ENCODE measurements at places on chromosomes 7 and 10.

- no peak for DNase-seq
These were observed 198.8 kb downstream of the GRID1 start for GRCh38 chr10:86167762-86168128.

DNA sequence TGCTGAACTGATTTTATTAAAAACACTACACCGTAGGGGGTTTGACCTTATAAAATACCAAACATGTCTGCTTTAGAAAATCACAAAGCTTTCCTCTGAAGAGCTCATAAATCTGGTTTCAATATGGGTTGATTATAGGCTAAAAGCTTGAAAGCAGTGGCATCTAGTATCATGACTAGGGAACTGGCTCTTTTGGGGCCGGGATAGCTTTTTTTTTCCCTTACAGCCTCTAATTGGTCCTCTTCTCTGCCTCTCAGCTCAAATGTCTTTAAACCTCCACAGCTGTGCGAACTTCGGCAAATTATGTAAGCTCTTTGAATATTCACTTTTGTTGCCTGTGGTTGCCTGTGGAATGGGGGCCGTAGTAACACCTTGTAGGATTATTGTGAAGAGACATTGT is 8.4 kb downstream of the BAMBI start:
- no peak for DNase-seq

GRCh38 chr10:69474742-69475432 is 23.6 kb downstream of the TSPAN15 start:
- no peak for DNase-seq

DNA sequence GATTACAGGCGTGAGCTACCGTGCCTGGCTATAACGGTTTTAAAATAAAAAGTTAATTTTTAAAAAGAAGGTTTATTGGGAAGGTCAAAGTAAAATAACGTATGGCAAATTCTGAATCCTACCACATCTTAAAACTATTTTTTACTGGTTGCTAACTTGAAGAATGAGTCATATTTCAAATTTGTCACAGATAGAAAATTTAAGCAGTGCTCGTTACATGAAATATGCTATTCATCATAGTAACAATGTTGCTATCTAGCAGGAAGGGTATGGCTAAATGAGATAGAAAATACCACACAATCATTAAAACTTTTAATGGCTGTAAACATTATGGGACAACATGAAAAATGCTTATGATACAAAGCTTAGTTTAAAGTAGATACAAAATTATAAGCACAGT is 500.5 kb downstream of the PHTF2 start:
- DNase-seq: no peak

DNA sequence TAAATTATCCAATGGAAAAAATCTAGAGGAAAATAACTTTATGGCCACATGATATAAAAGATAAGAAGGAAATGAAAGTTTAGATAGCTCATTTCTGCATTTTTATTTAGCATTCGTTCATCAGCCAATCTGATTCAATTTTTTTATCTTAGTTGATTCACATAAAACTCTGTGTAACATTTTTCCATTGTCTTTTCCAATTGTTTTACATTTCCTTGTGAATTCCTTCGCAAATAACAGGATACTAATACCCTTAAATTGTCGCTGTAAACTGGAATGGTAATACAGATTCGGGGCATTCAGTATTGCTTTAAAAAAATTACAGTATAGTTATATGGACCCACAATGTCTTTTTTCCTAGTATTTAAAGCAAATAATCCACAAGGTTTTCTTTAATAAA is 136.4 kb downstream of the CUBN start:
- DNase-seq: no peak

DNA sequence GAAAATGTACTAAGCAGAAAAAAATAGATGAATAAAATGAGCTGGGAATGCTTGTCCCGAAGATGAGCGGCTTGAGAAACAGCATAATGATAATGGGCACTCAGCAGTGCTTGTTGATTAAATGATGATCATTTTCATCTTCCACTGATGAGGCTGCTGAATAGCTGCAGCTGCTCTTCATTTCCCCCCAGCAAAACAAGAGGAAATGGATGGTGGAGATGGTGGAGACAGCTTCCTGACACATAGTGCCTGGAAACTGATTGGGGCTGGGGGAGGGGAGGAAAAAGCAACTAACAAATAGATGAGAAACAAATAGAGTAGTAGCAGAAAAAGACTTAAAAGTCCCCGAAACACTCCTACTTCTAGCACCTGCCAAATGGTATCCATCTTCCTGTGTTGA is 41.4 kb downstream of the MRC1 start:
- DNase-seq: no peak

- no peak for DNase-seq
These were observed 58.7 kb upstream of the PRPS1L1 start for GRCh38 chr7:18086165-18087025.

DNA sequence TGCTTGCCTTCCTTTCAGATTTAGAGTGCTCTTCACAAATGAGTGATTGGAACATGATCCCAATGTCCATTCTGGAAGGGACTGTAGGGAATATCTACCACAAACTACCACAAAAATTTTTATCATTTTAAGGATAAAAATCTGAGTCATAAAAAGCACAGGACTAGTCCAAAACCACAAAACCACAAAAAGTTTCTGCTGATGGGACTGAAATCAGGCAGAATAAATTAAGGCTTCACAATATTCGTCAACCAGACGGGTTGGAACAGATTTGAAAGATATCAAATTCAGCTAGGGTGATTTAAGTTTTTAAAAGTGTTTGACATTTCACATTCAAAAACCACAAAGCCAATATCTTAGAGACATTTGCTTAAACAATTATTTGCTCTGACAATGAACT is 100.1 kb upstream of the PTN start:
- no peak for DNase-seq

DNA sequence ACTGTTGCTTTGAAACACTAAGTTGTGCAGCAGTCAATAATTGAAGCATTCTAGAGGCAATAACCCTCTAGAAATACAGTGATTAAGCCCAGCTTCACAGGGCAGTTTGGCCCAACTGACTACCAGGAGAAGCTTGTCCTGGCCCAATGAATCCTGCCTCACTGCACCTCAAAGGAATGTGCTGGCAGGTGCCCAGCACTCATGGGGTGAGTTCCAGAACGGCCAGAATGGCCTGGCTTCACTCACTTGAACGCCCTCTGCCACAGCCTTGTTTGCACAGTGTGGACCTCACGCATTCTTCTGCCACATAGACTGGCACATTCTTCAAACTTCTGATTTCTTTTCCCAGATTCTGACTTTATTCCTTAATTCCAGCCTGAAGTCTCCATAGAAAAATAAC is 6.6 kb upstream of the ITIH2 start:
- no peak for DNase-seq

- no peak for DNase-seq
These were observed 186.4 kb downstream of the MGMT start for GRCh38 chr10:129653428-129653827.

- DNase-seq: no peak
These were observed 134.9 kb downstream of the RAMP3 start for GRCh38 chr7:45292481-45292880.

GRCh38 chr7:42913591-42913990 is 1.7 kb upstream of the C7orf25 start:
- no peak for DNase-seq

- no peak for DNase-seq
These were observed 283.5 kb downstream of the WDR11 start for GRCh38 chr10:121134711-121135110.

DNA sequence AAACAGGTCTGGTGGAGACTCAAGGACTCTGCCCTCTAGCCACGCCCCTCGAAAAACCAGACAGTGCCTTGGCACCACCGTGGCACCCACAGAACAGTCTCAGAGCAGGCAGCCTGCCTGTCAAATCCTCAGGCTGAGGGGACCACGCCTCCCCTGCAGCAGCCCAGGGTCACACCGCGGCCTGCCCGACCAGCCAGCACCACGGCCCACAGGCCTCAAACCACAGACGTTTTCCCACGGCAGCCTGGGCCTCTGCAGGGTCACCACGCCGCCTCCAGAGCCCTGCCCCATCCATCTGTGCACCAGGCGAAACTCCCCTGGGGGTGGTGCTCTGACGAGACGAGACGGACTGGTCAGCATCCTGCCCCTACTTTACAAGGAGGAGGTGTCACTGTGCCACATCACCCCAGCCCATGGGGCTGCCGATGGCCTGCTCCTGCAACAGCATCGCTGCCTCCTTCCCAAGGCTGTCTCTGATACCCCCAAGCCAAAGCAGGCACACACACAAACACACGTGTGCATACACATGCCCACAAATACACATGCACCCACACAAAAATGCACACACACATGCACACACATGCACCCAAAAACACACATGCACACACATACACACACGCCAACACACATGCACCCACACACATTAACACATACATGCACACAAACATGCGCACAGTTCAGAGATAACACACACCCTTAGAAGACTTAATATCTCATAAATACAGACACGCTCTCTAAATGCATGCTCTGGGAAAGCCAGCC is 24.6 kb downstream of the PAPOLB start:
- DNase-seq: no peak

DNA sequence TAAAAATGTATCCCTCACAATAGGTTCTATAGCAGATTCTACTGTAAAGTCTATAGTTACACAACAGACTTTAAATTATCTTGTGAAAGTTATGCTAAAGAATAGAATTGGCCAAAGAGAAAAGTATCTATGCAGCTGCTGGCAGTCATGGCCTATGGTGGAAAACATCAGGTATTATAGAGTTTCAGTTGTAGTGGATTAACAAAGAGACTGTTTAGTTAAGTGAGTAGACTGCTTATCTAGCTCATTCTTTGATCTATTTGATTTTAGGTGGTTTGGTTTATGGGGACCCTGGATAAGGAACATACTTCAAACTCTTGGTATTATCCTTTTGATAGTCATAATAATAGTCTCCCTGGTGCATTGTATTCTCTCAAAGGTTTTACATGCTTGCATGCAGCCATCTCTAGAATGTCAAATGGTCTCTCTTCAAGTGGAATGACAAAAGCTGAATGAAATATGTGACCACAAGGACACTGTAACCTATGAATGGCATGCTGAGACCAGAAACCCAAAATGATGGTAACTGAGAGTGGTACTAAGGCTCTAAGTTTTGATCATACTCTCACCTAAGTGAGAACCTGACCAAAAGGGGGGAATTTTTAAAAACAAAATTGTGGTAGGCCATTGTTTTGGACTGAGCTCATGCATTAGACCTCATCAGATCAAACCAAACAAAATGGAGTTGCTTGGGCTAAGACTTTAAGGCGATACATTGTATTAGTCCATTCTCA is 54.9 kb upstream of the NAMPT start:
- DNase-seq: no peak

DNA sequence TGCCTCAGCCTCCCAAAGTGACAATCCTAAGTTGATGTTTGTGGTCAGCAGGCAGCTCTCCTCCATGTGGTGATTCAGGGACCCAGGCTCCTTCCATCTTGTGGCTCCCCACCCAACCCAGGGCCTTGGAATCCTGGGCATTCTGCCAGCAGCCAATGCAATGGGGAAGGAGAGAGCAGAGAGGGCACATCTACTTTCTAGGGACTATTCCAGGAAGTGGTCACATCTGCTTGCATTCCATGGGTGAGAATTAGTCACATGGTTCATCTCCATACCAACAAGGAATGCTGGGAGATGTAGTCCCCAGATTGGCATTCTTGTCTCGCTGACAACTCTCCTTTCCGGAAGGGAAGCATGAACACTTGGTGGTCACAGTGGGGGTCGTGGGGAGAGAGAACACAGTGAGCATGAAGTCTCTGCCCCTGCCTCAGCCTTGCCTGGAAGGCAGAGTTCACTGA is 9.9 kb upstream of the SRRM3 start:
- DNase-seq: no peak

GRCh38 chr7:127378537-127378936 is 14.0 kb downstream of the ZNF800 start:
- no peak for DNase-seq

DNA sequence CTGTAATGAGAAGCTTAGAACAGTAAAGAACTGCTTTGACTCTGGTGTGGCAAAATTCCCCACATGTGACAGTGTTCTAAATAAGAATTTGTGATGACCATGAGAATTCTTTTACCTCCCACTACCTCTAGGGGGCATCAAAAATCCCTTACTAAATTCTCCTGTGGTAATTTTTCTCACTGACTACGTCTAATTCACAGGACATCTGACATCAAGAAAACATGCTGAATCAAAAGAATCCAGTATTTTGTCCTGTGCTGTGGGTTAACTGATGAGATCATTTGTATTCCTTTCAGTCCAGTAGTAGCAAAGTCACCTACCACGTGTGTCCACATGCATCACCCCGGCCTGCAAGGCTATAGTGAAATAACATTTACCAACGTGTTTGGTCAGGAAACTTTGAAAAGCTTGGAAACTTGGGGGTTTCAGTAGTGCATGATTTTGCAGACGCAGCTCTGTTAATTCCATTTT is 103.8 kb downstream of the ATE1 start:
- DNase-seq: no peak

GRCh38 chr10:111801841-111802240 is 381.7 kb downstream of the GPAM start:
- no peak for DNase-seq

DNA sequence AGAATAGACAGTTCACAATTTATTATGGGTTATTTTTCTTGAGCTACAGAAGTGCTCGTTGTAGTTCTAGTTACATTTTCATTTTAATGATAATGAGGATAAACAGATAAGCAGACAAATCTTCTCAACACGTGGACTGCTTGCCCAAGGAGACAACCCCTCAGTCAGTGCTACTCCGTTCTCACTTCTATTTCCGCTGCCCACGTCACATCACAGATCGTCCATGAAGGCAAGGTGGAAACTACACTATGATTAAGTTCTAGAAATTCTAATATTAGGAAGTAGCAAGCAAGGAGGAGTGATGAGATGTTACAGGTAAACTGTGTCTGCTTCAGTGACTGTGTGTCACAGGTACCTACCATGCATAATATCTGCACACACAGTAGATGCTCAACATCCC is 210.5 kb downstream of the CHCHD3 start:
- no peak for DNase-seq

GRCh38 chr10:38007551-38007950 is 2.9 kb upstream of the ZNF33A start:
- DNase-seq: no peak

- DNase-seq: no peak
These were observed 82.2 kb downstream of the PARD3 start for GRCh38 chr10:34732926-34733325.

- no peak for DNase-seq
These were observed 822.7 kb downstream of the PCDH15 start for GRCh38 chr10:53978301-53978700.

- no peak for DNase-seq
These were observed 460.6 kb downstream of the DNAJB6 start for GRCh38 chr7:157797361-157797760.

All from activated T-helper 1 cell treated with anti-CD3 and anti-CD28 coated beads, Interleukin-2, amount 50 U/mL, for 16 hours (primary cell).